ENCODE measurements at places on chromosomes 13 and 19.

DNA sequence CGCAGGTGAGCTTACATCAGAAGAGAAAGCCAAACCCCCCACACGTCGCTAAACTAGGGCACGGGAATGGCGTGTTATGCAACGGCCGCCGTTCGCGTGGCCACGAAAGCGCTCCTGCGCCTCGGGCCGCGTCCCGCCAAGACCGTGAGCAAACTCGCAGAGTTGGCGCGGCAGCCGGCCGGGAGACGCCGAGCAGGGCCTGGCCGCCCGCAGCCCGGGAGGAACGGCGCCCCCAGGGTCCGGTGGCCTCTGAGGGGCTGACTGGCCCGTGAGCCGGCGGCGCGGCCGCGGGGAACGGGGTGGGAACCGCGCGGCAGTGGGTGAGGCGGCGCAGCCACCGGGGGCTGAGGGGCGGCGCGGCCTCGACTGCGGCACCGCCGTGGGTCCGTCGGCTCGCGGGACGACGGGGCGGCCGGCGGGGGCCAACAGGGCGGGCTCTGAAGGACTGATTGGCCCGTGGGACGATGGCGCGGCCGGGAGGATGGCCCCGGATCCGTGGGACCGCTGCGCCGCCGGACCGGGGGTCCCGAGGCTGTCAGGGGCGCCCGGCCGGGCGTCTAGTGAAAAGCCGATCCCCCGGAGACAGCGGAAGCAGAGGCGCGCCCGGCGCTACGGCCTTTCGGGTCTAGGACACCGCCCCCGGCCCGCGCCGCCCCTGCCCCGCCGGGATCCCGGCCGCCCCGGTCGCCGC is 903 bp downstream of the LATS2 start:
- no peak for DNase-seq

- DNase-seq, result no peak
These were observed 44.7 kb downstream of the RGCC start for GRCh38 chr13:41502031-41502430.

DNA sequence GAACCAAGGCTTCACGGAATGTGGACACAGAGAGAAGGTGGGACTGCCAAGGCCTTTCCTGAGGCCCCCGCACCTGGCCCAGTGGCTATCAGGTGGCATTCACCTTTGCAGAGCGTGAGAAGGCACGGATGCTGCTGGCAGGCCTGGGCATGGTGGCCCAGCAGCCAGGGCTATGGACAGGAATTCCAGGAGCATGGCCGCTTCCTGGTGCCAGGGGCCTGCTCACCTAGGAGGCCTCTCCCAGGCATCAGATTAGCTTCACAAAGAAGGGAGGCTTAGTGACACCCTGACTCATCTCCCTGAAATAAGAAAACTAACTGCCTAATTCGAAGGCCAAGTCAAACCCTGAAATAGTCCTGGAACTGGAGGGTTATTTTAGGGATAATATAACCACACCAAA is 155.8 kb downstream of the TEX29 start:
- DNase-seq, result no peak

DNA sequence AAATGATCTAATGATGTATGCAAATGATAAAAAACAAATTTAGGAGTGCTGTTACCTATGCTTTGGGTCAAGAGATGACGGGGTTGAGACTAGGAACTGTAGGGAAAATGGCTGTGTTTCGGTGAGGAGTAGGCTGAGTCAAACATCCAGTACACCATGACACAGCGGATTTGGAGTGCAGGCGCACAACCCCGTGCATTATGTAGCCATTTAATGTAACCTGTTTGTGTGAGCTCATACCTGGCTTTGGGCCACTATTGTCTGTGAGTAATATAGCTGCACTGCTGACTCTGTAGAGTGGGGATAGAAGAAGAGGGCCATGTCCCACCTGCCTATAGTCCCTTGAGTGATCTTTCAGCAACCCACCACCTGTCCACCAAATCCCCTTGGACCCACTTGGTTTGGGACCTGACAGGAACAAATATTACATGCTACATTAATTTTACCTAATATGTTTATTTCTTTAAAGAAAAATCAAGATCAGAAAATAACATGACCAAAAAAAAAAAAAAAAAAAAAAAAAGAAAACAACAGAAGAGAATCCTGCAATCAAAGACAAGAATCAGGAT is 95.5 kb upstream of the KLHL1 start:
- DNase-seq, result no peak

DNA sequence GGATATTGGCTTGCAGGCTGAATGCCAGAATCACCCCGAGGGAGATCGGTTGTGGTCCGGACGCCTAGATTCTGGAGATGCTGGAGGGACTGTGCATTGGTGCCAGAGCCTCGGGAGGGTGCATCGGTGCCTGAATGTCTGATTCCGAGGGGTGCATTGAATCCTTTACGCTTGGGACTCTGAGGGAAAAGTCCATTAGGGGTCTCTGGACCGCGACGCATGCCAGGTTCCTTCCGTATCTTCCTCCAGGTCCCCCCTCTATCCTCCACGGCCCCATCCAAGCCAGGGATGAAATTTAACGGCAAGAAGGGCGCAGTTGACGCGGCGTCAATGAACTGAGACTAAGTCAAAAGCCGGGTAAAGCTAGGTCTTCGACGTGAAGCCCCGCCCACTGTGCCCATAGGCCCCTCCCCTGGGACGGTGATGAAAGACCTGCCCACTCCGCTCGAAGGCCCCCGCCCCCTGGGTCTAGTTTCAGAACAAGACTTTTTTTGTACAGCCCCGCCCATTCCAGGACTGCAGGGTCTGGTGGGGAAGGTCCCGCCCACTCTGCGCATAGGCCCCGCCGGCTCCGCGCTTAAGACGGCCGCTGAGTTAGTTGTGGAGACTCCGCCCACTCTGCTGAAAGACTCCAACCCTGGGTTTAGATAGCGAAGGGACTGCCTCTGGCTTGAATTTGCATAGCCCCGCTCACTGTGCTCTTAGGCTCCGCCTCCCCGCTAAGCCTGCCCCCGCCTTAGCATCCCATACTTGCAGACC is 737 bp downstream of the ZNF575 start:
- peak; percentile 98 for DNase-seq

DNA sequence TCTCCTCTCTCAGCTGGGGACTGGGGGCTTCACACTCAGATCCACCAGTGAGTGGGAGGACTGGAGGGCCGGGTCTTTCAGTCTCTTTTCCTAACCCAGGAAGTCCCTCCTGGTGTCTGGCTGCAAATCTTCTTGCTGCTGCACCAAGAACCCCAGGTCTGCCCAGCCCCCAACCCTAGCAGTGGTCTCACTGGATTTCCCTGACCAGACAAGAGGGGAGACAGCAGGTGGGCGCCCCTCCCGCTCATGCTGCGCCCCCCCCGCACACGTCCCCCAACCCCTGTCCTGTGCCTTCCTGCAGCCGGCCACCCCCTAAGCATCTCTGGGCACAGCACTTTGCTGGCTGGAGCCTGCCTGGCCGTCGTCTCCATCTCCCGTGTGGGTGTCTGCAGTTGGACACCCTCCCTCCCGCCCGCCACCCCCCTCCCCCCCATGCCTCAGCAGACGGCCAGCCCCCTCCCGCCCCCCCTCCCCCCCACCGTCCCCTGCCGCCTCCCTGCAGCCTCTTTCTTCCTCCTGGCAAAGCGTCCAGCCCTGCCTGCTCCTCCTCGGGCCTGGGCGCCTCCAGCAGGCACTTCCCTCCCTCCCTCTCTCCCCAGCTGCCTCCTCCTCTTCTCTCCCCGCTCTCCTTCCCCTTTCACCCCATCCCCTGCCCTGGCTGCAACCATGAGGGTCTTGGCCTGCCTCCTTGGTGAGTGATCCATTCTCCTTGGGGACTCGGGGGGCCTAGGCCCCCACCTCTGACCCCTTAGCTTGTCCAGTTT is at the start of gene SSC5D:
SSC5D (plus strand) TSS at position 513 of the 764 bp plus-strand sequence; CDS start at position 667, 154 bp downstream.
- no peak for DNase-seq

DNA sequence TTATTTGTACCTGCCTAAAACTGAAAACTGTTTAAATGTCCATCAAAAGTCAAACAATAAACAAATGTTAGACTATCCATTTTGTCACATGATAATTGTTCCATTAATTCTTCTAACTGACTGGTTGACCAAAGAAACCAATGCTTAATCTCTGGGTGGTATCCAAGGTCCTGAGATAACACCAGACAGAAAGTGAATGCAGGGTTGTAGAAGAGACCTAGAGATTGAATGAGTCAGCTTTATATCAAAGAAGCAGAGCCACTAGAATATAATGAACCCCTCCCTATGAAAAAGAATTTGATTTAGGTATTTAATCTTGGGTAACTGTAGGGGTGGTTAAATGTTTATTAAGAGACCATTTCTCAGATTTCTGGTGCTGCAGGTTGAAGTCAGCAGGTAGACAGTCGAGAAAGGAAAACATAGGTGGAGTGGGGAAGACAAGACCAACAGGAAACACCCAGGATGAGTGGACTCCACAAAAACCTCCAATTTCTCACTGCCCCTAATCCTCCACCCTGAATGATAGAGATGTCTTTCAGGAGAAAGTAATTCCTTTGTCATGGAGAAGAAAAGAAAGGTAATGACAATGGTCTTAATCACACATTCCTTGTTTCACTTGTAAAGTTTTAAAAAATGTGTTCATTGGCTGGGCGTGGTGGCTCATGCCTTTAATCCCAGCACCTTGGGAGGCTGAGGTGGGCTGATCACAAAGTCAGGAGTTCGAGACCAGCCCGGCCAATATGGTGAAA is 536.4 kb downstream of the IRS2 start:
- DNase-seq, result no peak

DNA sequence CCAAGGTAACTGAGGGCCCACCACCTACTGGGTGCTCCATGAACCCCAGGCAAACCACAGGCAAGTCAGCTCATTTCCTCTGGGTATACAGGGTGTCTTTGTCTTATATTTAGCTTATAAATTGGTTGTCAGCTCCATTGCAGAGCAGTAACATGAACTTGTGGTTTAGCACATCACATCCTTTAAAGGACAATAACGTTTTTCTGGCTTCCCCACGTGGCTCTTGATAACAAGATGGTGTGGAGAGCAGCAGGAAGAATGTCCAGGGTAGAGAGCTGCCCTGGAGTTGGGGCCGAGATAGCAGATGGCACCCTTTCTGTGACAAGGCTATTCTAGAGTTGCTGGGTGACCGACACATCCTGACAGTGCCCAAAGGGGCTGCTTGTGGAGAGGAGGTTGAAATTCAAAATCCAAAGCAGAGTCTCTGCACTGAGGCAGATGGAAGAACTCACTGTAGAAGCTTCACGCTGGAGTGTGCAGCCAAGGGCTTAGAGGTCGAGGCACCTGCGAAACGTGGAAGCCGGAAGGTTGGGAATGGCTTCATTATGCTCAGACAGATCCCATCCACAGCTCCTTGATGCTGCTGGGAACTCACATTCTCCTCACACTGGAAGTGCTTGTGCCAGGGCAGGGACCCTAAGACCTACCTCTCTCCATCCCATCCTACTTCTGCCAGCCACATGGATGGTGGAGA is 133.0 kb upstream of the FRY start:
- DNase-seq, result no peak

DNA sequence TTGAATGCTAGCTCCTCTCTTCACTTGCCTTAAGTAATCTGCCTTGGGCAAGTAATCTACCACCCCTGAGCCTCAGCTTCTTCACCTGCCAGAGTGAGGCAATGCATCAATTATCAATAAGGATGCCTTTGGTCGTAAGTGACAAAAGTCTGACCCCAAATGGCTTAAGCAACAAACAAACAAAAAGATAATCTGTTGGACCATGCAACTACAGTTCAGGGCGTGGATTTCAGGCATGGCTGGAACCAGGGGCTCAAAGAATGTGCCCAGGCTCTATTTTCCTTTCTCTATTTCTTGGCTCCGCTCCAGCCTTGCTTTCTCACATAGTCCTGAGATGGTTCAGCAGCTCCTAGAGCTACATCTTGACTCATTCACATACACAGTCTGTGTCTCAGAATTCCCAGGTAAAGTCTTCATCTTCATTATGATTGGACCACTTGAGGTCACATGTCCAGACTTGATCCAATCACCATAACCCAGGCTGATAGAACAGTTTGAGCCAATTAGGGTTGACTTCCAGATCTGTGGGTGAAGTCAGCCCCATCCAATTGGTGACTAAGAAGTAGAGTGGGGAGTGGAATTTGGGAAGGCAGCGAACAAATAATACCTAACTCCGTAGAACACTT is 29.6 kb downstream of the ACSBG2 start:
- no peak for DNase-seq

Measured in Peyer's patch (tissue), 4 donors.